Putamen (tissue), 1 donor: ENCODE measurements at places on chromosomes 6 and 20.

- DNase-seq, result no peak
Observed at GRCh38 chr6:167949121-167949684, 48.3 kb upstream of the KIF25 start.

GRCh38 chr6:168715643-168716481 is 274.9 kb downstream of the SMOC2 start:
- DNase-seq, result no peak

GRCh38 chr6:155143029-155143577 is 120.7 kb upstream of the CLDN20 start:
- no peak for DNase-seq

GRCh38 chr6:16063580-16063979 is 65.3 kb upstream of the MYLIP start:
- DNase-seq, result no peak

DNA sequence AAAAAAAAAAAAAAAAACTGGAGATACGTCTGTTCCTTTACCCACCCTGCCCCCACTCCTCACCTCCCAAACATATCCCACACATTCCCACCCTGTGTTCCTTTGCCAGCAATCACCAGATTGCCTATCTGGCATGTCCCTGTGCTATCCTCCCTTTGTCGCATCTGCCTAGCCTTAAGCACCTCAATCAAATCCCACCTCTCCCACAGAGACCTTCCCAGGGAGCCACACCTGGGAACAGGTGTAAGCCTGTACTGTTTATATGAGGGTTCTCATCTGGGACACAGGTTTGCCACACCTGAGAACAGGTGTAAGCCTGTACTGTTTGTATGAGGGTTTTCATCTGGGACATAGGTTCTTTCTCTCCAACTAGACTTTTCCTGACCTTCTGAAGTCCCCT is 16.7 kb downstream of the WFDC3 start:
- no peak for DNase-seq

GRCh38 chr6:26104457-26105108 is 17.4 kb downstream of the HFE start:
- no peak for DNase-seq

- DNase-seq, result no peak
Observed at GRCh38 chr6:38836585-38836984, 121.5 kb downstream of the DNAH8 start.

DNA sequence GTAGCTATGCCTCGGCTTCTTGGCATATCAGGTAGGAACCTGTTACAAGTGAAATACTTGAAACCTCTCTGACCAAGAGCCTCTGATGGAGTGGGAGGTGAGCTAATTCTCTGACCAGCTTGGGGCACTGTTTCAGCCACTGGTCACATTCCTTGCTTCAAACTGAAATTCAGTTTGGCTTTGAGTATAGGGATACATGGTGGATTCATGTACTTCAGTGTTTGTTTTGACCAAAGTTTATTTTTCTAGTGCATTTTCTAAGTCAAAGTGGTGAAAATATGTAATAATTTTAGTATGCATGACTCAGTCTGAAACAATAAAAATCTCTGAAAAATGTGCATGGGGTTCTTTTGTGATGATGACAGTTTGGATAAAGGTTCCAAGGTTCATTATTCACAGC is 18.6 kb downstream of the TTPAL start:
- no peak for DNase-seq

DNA sequence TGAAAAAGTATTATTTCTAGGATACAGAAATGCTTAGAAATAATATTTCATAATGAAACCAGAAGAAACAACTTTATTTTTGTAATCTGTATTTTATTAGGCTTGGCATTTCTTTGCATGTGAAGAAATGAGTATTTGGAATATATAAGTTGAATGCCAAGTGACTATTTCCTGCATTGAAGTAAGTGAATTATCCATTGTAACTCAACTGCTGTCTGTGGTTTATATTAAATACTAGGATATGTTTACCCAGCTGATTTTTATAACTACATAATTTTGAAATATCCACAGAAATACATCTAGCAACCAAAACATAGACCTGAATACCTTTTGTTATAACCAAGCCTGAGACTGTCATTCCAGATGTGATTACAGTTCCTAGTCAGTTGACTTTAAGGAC is 207.6 kb downstream of the THBS2 start:
- no peak for DNase-seq

- DNase-seq, result no peak
Observed at GRCh38 chr6:137286916-137287315, 67.7 kb upstream of the IFNGR1 start.

DNA sequence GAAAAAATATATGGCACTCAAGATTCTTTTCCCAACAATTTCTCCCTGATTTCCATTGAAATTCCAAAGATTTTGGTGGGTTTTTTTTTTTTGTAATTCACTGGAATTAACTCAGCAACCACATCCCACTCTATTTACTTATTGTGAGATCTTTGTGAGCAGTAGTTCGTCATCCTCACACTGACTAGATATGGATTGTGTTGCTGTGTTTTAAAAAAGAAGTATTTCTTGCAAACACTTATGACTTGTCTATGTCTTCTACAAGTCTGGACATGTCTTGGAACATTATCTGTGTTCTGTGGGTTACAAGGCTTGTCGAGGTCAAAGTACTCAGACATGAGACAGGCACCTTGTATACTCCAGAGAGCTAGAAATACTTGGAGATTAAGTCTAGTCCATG is 7.3 kb upstream of the TENT5A start:
- no peak for DNase-seq

DNA sequence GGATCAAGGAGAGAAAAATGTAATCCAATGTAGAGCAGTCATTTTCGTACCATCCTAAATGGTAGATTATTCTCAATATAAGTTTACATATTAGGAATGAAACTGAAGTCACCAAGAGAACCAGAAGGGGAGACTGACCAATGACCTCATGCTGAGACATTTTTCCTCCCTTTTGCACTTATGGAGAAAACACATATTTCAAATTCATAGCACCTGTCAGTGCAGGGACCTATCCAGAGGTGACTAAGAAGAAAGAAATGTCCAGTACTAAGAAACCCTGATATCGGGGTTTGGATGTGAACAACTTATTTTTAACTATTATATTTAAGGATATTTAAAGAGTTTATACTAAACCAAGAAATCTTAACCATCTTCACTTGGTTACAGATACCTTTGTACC is 16.6 kb upstream of the LYRM2 start:
- no peak for DNase-seq

GRCh38 chr6:157193443-157193996 is 129.8 kb downstream of the TMEM242 start:
- DNase-seq, result no peak
